ENCODE measurements at places on chromosomes 5 and 9.

- peak; percentile 26 for DNase-seq
These were observed 859 bp downstream of the RETREG1 start for GRCh38 chr5:16615741-16616535.

DNA sequence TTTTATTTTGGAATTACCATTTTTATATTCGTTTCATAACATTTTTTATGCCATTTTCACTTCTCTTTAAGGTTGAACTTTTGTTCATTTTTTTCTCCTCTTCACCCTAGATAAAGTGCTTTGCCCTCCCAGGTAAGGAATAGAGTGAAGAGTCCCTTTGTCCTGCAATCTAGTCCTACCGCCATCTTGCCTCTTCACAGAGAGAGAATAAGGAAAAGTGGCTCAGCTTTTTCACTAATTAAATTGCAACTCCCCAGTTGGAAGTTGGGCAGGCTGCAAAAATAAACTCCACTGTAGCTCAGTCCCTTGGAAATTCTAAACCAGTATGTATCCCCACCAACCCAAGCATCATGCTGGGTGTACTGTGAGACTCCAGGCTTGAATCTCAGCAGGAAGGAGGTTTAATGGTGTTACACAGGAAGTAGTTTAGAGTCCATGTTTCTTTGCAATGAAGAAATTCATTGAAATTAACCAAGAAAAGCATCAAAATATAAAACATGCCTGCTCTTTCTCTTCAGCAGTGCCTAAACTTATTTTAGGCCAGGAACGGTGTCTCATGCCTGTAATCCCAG is 60.3 kb upstream of the PCSK1 start:
- DNase-seq = no peak

GRCh38 chr5:40033009-40033408 is 608.2 kb upstream of the DAB2 start:
- DNase-seq = no peak

- DNase-seq = peak; percentile 86
These were observed at the start of gene GFPT2 for GRCh38 chr5:180353048-180353979. TSS of gene GFPT2 (minus strand) at chr5:180353336. CDS start at chr5:180353217, 119 bp downstream.

DNA sequence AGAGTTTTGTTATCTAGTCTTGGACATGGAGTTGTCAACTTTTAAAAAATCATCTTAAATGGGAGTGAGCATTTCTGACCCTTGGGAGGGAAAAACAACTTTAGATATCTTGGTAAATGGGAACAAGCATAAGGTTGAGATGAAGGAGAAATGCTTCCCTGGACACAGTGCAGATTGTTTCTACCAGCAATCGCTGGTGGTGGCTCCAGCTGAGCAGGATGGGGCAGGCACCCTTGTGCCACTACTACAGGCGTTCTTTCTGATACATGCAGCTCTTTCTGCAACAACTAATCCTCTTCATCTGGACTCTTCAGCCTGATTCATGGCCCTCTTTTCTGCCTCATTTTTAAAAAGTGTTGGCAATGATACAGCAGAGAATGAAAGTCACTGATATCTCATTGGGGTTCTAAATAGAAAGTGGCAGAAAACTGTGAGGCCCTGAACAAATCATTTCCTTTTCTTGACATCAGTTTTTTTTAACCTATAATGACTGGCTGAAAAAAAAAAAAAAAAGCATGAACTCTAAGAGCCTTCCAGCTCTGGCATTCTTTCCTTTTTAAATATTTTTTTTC is 409.4 kb upstream of the PTGER4 start:
- no peak for DNase-seq

- DNase-seq = no peak
These were observed 127.8 kb downstream of the FOCAD start for GRCh38 chr9:20811872-20812271.

- no peak for DNase-seq
These were observed 33.9 kb downstream of the GSN start for GRCh38 chr9:121301881-121302286.

- DNase-seq = no peak
These were observed 56.7 kb downstream of the MAPKAP1 start for GRCh38 chr9:125650271-125650737.

DNA sequence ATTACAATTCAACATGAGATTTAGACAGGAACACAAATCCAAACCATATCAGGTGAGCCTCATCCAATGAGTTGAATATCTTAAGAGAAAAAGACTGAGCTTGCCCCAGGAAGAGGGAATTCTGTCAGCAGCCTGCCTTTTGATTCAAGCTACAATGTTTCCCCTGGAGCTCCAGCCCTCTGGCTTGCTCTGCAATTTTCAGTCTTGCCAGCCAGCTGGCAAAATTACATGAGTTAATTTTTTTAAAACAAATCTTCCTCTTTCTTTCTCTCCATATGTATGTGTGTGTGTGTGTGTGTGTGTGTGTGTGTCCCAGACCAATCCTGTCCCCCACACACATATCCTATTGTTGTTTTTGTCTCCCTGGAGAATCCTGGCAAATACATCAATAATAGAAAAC is 313.2 kb downstream of the CDH10 start:
- no peak for DNase-seq

DNA sequence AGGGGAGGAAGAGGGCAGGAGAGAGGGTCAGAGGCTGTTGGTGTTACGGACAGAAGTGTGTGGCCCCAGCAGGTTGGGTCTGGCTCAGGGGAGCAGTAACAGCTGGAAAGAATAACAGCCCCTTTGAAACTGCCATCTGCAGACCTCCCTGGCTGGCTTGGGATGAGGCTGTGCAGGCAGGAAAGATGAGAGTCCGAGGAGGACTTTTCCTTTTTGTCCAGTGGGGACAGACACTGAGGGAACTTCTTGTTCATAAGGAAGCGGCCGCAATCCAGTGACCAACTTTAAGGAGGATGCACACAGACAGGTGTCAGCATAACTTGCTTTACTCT is 14.8 kb upstream of the PLEKHG4B start:
- no peak for DNase-seq

DNA sequence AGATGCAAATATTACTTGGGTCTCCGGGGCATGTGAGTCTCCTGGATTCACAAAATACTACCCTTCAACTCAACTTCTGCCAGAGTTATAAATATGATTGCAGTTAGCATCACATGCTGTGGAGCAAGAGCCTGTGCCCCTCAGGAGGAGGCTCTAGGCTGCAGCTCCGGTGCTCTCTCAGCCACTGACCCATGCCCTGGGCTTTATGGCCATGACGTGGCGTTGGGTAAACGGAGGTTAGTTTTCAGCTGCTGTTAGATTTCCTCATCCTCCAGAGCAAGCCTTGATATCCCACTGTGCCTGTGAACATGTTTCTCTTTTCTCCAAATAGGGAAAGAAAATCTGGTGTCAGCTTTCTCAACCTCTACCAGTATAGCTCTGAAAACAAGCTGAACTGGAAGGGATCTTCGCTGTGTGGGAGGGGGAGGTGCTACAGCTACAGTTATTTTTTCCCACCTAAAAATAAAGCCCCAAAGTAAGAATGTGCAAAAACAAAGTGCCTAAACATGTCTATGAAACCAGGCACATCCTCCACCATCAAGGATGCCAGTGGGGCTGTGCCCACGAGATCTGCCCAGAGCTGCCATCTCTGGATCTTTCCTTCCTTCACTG is 124.4 kb upstream of the GPR151 start:
- DNase-seq = no peak

DNA sequence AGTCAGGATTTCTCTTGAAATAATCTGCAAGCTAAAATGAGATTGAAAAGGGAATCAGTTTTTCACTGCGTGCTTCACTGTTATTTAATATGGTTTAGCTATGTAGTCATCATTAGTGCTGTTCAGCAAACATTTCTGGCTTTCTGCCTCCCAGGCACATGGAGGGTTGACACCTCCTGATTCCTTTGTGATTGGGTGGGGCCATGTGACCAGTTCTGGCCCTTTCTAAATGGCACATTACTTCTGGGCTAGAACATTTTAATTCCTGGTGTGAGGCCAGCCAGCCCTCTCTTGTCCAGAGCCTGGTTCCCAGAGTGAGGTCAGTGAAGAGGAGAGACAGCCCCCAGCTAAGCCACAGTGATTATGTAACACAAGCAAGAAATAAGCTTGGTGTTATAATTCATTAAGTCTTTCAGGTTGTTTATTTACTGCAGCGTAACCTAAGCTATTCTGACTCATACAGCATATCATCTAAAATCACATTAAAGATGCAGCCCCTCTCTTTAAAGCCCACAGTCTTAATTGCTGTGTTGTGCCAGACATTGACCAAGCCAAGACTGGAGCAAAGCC is 17.4 kb upstream of the ARSI start:
- no peak for DNase-seq

GRCh38 chr9:1531424-1531823 is 481.3 kb downstream of the DMRT2 start:
- DNase-seq = no peak

GRCh38 chr9:73565833-73566465 is 414.3 kb downstream of the ANXA1 start:
- DNase-seq = no peak

DNA sequence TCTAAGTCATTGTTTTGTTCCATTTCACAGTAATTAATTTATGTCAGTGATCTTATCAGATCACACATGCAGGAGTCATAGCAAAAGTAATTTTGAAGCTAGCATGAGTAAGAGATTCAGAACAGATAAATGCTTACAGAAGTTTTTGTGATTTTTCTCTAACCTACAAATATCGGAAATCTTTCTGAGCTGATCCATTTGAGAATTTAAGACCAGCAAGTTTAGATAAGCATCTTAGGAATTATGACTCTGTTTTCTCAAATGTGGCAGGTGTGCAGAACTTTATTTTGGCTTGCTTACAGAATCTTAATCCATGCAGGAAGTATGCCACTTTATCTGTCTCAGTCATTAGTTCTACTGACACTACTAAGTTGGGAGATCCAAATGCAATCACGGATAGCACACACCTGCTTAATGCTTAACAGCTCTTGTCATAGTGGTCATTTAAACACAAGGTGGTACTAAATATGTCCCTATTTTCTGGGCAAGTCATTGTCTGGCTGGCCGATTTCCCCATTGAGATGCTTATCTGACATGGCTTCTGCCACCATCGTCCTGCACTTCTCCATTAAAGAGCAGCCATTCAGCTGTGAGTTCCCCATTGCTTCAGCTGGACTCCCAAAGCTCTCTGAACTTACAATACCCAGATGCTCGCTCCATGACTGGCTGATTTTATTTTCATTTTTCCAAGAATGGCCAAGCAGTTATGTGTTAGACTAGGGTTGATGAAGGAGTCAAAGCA is 305.4 kb upstream of the NUDT12 start:
- DNase-seq = no peak

DNA sequence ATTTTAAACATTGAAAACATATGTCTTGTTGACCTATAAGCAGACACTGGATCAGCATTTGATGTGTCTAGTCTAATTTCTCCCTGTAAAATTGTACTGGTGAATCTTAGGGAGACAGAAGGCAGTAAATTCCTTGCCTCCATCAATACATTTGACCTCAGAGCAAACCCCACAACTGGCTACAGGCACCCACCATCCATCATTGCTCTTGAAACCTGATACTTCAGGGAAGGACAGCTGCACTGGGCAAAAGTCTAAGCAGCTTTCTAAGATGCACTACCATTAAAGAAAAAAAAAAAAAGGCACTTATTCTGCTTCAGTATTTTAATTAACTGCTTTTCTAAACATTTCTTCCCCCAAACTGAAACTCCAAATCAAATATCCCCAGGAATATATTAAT is 1051.3 kb upstream of the DMAC1 start:
- DNase-seq = no peak

- DNase-seq = no peak
These were observed 515.5 kb downstream of the CSNK1G3 start for GRCh38 chr5:124027441-124027840.

DNA sequence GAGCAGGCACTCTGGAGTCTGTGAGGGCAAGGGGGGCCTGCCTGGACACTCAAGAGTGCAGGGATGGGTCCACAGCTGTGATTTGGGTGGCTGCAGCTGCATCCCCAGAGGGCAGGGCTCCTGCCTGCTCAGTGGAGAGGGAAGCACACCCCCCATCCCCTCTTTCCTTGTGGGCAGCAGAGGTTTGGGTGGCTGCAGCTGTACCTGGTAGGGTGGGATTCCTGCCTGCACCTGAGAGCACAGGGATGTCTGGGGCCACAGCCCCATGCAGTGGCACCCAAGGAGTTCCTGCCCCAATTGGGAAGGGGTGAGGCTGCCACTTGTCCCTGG is 605.4 kb upstream of the FAM174A start:
- no peak for DNase-seq

GRCh38 chr9:75087289-75087823 is 599 bp downstream of the NMRK1 start:
- DNase-seq = no peak

DNA sequence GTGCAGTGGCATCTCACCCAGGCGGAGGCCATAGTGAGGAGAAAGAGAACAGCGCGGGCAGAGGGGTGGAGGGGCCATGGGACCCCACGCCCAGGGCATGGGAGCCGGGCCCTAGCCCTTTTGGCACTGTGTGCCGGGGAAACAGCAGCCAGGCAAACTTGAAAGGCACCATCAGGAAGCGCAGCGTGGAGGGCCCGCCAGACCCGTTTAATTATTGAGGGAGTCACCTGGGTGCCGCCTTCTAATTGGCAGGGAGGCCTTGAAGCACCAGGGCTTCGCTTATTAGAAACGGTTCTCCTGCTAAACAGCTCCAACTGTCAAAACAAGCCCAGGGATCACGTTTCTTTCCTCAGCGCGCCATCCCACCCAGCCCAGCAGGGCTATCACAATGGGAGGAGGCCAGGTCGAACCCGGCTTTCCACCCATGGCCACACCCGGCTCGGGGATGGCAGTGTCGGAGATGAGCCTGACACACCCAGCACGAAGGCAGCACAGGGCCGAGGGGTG is 104.6 kb upstream of the SARDH start:
- DNase-seq = no peak

- DNase-seq = no peak
These were observed 10.3 kb upstream of the NME5 start for GRCh38 chr5:138149530-138149929.

- DNase-seq = no peak
These were observed 68.5 kb downstream of the ANKRD31 start for GRCh38 chr5:75168026-75168735.

DNA sequence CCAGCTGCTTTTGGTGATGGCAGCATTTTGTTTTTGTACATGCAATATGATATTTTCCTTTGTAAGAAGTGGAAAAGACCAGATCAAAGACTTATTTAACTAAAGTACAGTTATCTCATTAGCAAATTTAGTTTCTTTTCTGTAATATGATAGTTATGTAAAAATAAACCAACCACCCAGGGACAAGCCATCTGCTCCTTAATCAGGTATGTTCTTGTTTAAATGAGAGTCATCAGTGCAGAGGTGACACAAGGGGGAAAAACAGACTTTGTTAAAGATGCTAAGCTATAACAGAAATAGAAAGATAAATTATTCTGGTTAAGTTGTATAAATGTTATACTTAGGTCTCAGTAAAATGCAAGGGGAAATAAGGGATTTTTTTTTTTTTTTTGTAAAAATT is 805.7 kb upstream of the SEMA6A start:
- no peak for DNase-seq

DNA sequence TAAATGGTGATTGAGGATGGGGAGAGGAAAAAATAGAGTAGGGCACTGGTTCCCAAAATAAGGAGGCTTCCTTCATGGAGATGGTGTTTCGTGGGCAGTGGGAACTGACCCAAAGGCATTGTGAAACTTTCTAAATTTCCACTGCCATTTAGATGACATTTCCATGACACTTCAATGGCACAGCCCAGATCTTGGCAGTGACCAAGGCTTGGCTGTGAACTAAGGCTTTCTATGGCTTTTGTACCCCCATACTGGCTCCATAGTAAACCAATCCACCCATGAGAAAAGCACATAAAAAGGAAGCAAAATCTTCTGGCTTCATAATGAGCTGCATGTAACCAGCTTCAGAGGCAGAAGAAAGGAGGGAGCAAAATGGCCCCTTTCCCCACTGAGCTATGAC is 321.0 kb upstream of the TLE4 start:
- no peak for DNase-seq

GRCh38 chr9:134088063-134088725 is 20.4 kb upstream of the BRD3 start:
- DNase-seq = no peak

Measured in left kidney (tissue), 8 donors.